Kidney glomerular epithelial cell (primary cell): ENCODE measurements at places on chromosomes 13 and 19.
A peak's percentile ranks its signal among the peaks of the same experiment; 100 is the strongest.

DNA sequence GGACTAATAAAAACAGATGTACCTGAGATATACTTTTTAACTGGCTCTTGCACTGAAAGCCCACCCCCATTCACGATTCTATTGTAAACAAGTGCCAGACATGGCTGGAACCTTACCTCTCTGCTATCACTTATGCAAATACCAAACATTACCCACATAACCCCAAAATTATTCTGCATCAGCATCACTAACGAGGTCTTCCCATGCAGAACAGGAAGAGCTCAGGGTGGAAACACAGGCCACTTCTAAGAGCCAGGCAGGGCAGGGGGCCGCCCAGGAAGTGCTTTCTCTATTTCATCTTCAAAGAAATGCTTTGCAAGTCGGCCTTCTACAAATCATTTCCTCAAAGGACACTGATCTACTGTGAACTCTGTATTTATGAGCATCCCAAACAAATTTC, 7.3 kb downstream of the IRS2 start:
- no peak for DNase-seq

DNA sequence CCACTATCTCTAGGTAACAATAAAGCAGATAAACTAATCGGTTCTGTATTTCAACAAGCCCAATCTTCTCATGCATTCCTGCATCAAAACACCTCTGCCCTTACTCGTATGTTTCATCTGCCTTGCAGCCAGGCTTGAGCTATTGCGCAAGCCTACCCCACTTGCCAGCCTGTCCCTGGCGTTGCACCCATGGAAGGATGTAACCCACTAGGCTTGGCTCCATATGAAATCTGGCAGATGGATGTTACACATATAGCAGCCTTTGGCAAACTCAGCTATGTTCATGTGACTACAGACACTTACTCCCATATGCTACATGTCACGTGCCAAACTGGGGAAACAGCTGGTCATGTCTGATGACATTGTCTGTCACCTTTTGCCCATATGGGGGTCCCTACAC, 11.9 kb upstream of the ZNF549 start:
- DNase-seq, result no peak

- DNase-seq, result no peak
Observed at GRCh38 chr13:99287551-99287950, 19.6 kb downstream of the GPR183 start.

GRCh38 chr19:33398361-33399060, 25.0 kb downstream of the CEBPG start:
- DNase-seq, result no peak

DNA sequence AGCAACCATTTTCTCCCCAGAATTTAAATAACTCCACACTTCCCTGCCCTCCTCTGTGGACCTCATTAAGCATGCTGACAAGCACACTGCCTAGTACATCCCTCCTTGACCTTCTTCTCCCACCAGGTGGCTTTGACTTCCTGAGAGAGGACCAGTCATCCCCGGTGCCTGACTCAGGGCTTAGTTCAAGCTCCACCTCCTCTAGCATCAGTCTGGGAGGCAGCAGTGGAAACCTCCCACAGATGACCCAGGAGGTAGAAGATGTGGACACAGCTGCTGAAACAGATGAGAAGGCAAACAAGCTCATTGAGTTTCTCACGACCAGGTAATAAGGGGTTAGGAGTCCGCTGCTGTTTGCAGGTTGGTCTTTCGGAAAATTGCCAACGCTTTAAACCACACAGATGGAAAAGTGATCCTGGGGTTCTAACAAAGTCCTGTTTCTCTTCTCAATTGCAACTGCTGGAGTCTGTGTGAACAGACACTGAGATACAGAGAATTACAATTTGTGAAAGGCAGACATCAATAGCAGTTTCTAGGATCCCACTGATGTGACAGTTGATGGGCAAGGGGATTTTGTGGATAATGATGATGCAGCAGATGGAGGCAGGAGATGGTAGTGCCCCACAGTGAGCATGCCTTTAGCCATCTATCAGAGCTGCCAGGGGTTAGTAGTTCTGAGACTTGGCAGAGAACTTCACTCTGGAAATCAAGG, 86.7 kb downstream of the ZAR1L start:
- peak; percentile 19 for DNase-seq

DNA sequence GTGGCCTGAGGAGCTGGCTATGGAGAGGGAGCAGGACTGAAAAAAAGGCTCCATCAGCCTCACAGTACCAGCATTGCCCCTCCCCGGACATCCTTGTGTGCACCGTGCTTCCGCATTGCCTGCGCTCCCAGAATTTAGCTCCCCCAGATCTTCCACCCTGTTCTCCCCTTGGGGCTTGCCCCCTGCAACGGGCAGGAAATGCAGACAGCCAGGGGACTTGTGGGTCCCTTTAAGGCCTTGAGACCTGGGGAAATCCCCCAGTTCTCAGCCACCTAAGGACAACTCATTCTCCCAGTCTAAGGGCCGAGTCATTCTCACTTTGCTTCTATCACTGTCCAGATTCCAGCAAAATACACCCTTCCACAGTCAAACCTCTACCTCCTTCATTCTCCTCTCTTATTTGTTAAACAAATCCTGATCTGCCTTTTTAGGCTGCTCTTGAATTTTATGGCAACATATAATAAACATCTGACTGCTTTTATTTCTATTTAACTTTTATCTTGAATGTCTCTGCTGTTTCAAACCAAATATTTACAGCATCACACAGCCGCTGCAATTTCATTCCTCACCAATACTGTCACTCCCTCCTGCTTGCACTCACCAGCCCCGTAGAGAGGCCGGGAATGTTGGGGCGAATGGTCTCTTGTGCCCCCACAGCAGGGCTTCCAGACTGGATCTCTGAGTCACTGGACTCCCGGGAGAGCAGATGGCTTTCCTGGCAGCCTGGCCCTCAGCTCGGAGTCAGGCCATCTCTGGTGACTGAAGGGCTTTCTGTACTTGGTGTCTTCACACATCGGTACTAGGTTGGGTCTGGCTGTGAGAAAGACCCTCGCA, 221.9 kb downstream of the TSHZ3 start:
- DNase-seq, result peak; percentile 77

GRCh38 chr13:21142766-21143165, 33.6 kb downstream of the SKA3 start:
- DNase-seq, result no peak
